ENCODE measurements at places on chromosomes 5 and 9.

GRCh38 chr9:131529597-131530545 lies 1.2 kb downstream of the UCK1 start:
- no peak for DNase-seq

DNA sequence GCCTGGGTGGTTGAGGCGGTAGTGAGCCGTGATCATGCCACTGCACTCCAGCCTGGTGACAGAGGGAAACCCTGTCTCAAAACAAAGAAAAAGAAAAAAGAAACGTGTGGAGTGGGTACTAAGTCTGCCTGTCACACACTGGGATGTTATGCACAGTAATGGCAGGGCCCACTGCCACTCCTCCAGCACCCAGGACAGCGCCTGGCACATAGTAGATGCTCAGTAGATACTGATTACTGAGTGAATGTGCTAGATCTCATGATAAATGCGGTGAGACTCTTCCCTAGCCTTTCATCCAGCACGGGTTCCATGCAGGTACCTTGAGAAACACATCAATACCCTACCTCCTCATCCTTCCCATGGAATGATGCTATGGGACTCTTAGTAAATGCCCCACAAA lies 87.4 kb upstream of the HSPA9 start:
- DNase-seq: no peak

DNA sequence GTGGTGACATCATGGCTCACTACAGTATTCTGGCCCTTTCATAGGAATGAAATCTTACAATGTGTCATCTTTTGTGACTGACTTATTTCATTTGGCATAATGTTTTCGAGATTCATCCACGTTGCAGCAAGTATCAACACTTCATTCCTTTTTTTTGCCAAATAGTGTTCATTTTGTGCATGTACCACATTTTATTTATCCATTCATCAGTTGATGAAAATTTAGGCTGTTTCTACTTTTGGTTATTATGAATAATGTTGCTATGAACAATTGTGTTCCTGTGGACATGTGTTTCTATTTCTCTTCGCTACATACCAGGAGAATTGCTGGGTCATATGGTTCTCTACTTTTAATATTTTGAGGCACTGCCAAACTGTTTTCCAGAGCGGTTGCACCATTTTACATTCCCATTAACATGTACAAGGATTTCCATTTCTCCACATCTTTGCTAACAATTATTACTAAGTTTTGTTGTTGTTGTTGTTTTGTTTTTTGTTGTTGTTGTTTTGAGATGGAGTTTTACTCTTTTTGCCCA lies 43.5 kb downstream of the RMI1 start:
- DNase-seq: peak; percentile 16

DNA sequence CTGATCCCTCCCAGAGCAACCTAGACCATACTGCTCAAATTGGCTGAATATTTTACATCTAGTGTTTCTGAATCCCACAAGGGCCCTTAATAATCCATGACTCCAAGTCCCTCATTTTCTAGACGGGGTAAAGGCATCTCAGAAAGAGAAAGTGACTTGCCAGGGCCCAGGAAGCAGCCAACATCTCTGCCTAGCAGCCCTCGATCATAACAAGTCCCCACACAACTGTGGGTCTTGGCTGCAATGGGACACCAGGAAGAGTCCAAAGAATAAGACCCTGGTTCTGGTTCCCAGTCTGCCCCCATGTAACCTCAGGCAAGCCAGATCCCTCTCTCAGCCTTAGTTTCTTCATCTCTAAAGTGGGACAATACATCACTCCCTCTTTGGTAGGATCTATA lies 6.3 kb downstream of the ANXA6 start:
- DNase-seq: no peak

GRCh38 chr9:107733523-107733894 lies 243.9 kb upstream of the KLF4 start:
- peak; percentile 82 for DNase-seq

- DNase-seq: no peak
Observed at GRCh38 chr5:147791181-147791580, 8.7 kb upstream of the JAKMIP2 start.

DNA sequence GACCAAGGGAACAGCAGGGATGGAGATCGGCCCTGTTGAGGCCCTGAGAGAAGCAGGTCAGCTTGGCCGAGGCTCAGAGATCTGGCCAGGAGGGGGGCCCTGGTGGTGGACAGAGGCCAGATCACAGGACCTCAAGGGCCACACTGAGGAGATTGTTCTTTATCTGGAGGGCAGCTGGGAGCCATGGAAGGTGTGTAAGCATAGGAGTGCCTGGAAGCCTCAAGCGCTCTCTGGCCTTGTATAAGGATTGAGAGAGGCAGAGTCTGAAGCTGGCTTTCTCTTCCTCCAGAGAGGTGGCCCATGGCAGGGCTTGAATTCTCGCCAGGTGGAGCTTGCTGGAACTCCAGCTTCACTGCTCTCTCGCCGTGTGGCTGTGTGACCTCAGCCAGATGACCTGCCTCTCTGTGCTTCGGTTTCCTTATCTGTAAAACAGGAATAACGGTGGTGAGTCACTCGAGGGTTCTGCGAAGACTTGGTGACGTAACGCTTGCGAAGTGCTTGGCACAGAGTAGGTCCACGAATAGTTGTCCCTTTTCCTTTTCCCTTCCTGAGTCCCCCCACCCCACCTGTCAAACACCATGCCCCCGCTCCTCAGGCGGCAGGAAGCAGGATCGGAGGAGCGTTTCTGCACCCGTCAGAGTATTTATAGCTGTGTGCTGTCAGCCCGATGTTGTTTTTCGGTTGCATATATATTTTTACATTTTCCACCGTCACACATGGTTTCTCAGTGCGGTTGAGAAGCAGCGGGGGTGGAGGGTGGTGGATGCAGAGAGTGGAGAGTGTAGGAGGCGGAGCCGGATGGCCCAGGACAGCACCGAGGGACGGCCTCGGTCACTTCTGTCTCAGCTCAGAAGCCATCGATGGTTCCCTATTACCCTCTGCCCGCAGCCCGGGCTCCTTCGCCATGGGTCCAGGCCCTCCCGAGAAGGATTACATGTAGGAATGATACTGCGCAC lies 17.0 kb upstream of the CRB2 start:
- DNase-seq: no peak

DNA sequence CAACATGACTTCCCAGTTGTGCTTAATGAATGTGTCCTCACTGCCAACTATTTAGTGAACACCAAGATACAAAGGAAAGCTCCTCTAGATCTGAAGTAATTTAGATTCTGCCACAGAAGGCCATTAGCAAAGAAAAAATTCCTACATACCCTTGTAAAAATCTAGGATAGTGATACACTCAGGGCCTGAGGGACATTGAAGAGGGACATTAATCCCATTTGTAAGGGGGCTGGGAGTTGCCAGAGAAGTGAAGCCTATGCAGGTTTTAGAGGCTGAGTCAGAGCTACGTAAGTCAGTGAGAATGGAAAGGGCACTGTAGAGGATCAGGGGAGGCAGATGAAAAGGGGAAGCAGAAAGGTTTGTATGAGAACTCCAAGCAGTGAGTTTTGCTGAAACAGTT lies 286.9 kb upstream of the TARS1 start:
- DNase-seq: no peak

GRCh38 chr5:37212096-37212495 lies 37.1 kb downstream of the CPLANE1 start:
- no peak for DNase-seq

DNA sequence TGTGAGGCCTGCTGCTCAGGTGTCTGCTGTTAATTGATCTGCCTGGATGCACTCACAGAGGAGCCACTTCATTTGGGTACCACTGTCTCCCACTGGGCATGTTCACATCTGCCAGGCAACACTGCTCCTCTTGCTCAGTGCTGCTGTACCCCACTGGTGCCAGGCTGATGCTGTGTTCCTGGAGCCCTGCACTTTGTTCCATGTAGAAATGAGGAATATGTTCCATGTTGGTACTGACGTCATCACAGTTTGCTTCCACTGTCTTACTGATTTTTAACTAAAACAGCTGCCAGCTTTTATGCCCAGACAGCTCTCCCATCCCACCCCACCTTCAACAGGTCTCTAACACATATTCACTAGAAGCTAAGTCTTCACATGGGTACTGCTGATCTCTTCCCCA lies 355.7 kb downstream of the LRRC70 start:
- no peak for DNase-seq

GRCh38 chr5:117680426-117680825 lies 1105.8 kb upstream of the SEMA6A start:
- no peak for DNase-seq

DNA sequence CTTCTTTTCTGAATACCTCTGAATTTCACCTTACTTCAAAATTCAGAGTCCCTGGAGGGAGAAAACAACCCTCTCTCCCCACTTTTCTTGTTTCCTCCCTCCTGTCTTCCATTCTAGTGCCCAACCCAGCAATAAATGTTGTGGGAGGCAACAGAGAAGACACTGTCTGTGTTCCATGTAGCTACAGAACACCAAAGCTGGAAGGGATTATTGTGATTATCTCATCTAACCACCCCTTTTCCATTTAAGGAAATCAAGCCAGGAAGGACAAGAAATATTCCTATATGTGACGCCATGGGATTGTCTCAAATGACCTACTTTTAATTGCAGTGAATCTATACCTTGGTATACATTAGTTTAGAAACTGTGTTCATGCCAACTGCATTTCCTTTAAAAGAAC lies 476.6 kb upstream of the TNC start:
- peak; percentile 62 for DNase-seq

GRCh38 chr9:78985084-78985738 lies 586.6 kb upstream of the TLE4 start:
- DNase-seq: peak; percentile 52

DNA sequence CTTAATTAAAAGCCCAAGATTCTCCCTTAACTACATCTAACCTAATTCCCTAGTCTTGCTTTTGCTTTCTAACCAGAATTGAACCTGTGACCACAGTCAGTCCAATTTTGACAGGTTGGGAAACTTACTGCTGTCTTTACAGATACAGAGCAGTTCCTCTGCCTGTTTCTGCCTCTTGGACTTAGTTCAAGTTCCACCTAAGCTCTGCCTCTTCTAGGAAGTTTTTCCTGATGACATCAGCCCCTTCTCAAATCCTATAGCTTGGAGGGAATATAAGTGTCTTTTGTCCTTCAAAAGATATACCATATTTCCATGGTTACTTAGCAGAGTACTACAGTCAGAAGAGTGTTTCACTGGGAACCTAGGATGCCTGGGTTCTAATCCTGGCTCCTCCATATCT lies 31.7 kb downstream of the BRINP1 start:
- no peak for DNase-seq

- DNase-seq: peak; percentile 84
Observed at GRCh38 chr9:116589392-116590354, 97.4 kb upstream of the TRIM32 start.

DNA sequence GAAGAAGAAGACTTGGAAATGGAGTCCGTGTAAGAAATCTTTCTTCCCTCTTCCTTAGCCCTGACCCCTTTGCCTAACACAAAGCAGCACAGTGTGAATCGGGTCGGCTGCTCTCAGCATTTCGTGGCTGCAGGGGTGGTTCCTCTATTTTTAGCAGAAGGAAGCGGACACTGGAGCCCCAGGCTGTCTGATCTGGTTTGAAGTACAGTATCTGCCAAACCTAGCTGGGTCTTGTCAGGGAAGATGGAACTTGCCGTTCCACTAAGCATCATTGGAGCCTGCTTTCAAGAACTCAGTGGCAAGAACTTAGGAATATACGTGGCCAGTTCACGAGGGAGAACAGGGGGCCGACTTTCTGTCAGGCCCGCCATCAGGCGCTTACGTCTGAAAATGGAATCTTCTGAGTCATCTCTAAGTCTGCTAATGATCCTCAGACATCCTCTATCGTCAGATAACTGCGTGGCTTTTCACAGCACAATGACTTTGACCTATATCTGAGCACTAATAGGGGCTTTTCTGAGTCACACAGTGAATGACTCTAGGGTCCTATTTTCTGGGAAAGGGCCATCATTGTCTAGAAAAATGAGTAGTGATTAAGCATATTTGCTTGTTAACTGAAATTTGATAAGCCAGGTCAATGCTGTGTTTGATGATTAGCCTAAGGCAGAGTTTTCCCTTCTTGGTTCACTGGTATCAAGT lies 43.3 kb upstream of the NCS1 start:
- DNase-seq: peak; percentile 85

- DNase-seq: no peak
Observed at GRCh38 chr5:57635146-57635777, 152.7 kb upstream of the ACTBL2 start.

DNA sequence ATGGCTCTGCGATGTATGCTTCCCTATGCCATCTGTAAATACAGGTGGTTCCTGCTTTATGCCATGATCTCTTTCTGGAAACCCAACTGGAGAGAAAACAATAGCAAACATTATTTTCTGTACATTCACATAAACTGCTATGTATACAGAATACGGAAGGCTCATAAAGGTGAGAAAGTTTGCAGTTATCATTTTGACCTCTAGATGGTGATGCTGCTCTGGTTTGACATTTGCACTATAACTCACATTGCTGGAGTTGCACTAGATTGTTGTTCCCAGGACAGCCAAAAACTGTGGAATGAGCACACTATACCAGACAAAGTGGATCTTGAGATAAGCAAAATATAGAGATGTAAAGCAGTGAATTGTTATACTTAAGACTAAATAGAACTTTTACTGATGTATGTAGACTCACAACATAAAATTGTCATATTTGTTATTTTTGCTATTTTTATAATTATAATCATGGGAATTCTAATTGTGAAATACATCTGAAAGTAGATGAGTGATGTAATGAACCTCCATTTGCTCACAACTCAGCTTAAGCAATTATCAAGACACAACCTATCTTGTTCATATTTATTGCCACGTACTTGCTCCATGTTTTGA lies 246.5 kb downstream of the PTPRD start:
- DNase-seq: no peak

GRCh38 chr5:148179234-148179824 lies 11.0 kb downstream of the SPINK14 start:
- peak; percentile 56 for DNase-seq

GRCh38 chr5:151660616-151661495 lies 25.9 kb downstream of the SPARC start:
- peak; percentile 83 for DNase-seq

DNA sequence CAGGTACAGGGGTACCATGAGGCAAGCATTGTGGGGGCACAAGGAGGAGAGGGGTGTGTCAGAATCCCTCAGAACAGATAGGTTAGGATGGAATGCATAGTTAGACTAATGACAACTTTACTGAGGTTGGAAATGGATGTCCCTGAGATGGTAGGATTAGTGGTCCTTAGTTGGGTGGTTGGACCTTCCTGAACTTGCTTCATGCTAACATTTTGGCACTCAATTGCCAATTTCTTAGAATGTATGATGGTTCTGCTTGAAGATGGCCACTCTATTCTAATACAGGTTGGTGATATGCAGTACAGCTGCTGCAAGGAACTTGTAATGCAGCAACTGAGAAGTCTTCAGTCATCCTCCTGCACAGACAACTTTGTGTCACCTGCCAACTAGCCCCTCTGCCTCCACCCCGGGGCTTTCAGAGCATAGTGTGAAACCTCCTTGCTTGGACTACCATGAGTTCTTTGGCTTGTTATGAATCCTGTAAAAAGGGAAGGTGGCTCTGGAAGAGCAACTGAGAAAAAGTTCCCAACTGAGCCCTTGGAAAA lies 5.4 kb downstream of the CCNI2 start:
- DNase-seq: no peak

- peak; percentile 12 for DNase-seq
Observed at GRCh38 chr9:3740690-3741419, 215.1 kb upstream of the RFX3 start.

GRCh38 chr5:53243403-53243802 lies 133.8 kb upstream of the MOCS2 start:
- DNase-seq: no peak
